Left hindlimb (tissue), 1 donor: ENCODE measurements at places on chromosomes 13 and 19.
A peak's percentile ranks its signal among the peaks of the same experiment; 100 is the strongest.

DNA sequence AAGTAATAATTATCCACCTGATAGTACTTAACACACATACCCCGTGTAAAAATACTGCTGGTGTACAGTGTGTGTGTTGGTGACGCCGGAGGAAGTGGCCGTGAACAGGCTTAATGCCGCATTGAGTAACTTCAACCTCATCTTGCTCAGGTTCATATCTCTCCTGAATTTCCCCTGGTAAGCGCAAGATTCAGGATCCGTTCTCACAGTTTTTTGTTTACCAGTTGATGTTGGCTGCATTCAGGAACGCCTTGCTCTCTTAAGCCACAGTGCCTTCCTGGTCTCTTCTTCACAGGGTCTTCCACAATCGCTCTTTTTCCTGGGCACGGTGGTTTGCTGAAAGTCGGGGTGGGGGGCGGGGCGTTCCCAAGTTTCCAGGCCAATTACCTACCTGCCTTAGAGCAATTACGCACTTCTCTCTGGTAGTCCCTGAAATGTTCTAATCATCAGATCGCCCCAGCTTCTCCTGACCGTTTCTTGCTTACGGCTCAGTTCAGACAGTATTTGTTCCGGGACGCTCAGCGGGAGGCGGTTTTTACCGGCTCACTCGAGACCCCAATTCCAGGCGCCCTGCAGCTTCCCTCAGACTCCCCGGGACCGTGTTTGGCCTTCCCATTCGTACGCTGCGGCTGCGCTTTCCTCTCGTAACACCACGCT, 706 bp upstream of the DNAJC3 start:
- no peak for DNase-seq

- no peak for DNase-seq
Observed at GRCh38 chr13:32726374-32727037, 140.3 kb downstream of the PDS5B start.

DNA sequence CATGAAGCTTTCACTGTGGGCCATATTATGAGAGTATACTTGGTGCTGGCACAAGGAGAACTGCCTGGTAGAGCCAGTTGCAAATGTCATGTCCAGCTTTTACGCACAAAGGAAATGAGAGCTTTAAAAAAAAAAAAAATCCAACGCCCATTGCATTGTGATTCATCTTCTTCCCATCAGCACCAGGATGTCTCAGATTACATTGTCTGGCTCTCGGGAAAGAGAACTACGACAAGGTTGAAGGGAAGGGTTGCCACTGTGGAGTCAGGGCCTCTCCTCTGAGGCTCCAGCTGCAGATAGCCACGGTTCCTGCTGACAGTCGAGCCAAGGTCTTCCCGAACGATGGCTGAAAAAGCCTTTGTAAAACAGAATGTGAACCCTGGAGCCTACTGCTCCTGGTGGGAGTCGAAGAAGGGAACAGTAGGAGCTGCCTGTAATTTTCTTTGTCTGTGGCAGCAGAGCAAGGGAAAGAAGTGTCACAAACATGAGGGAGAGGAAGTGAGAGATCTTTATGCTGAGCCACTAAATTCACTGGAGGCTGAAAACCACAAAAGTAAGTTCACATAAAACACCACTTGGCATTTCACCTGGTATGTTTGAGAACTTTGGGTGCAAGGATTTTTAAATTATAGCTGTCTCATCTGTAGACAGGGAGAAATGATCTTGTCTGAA, 704.7 kb downstream of the DIAPH3 start:
- no peak for DNase-seq

- DNase-seq, result no peak
Observed at GRCh38 chr19:50857366-50857765, 2.7 kb downstream of the KLK3 start.

DNA sequence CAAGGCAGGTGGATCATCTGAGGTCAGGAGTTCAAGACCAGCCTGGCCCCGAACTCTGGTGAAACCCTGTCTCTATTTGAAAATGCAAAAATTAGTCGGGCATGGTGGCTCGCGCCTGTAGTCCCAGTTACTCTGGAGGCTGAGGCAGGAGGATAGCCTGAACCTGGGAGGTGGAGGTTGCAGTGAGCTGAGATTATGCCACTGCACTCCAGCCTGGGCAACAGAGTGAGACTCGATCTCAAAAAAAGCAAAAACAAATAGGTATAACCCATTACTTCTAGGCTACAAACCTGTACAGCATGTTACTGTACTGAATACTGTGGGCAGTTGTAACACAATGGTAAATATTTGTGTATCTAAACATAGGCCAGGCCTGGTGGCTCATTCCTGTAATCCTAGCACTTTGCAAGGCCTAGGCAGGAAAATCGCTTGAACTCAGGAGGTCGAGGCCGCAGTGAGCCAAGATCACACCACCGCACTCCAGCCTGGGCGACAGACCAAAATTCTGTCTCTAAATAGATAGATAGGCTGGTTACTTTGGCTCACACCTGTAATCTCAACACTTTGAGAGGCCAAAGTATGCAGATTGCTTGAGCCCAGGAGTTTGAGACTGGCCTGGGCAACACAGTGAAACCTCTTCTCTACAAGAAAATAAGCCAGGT, 63.5 kb downstream of the MYO9B start:
- DNase-seq, result no peak

- DNase-seq, result peak; percentile 45
Observed at GRCh38 chr13:75637181-75637750, 1.1 kb downstream of the LMO7 start.

- DNase-seq, result no peak
Observed at GRCh38 chr13:99414048-99414995, 87.0 kb upstream of the TM9SF2 start.

GRCh38 chr13:107881362-107881761, 334.0 kb downstream of the LIG4 start:
- DNase-seq, result no peak

DNA sequence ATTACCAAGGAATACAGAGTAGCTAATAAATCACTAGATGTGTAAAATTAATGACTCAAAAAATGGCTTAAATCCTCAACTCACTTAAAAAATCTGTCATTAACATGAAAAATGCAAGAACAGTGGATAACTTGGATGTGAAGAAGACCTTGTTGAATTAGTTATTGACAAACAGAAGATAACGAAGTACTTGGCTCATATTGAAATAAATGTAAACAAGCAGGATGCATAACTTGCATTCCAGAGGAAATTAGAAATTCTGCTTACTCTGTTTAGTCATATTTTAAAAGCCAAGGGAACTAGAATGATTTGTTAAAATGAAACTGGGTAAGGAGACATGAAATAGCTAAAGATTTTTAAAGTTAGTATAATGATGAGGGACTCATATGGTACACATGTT, 1812.2 kb downstream of the PCDH9 start:
- no peak for DNase-seq

DNA sequence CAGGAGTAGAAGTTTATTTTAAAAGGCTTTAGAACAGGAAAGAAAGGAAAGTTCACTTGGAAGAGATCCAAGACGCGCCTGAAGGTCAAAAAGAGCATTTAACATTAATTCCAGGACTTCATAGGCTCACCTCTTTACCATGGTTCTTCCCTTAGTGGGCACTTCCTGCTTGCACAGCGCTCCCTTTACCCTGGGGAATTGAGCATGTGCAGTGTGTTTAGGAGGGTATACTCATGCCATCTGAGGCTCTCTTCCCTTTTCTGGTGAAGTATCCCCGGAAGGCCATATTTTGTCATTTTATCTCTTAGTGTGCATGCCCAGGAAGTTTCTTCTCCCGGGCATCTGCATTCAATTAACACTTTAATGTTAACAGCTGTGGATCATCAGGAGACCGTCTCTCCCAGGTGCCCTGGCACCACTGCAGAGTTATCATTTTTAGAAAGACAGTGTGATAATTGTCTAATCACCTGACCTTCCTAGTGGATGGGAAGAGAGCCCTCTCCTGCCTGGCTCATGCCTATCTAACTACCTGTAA, 66.1 kb upstream of the ABCC4 start:
- DNase-seq, result no peak

- DNase-seq, result no peak
Observed at GRCh38 chr19:16519230-16519687, 23.0 kb downstream of the CHERP start.

DNA sequence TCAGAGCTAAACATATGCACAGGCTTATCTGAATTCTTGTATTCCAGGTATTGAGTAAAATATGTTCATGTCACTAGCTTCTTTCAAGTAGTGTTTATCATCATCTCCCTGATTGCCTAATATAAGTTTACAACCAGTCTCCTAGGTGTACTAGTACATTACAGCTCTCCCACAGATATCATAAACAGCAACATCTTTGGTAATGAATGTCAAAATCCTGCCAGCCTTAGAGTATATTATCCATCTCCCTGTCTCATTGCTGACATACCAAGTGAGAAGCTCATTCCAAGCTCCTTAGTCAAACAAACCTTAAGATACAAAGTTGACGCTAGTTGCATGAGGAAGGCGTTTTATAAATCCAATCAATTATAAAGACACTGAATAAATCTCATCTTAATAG, 689.1 kb upstream of the GPC6 start:
- DNase-seq, result no peak

DNA sequence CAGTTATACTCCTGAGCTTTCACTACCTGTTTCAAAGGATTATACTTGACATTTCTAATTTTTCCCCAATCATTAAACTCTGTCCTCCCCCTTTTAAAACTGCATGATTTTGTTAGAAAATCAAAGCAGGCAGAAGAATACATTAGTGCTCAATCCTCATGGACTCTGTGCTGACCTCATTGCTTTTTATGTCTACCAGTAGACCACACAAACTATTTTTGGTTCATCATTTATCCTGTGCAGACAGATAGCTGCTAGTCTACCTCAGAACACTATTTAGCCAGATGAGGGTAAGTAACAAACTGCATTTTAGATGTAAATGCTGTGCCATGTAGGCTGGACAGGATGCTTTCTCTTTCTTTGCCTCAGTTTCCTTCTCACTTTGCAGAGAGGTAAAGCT, 235.9 kb downstream of the DCT start:
- DNase-seq, result no peak

DNA sequence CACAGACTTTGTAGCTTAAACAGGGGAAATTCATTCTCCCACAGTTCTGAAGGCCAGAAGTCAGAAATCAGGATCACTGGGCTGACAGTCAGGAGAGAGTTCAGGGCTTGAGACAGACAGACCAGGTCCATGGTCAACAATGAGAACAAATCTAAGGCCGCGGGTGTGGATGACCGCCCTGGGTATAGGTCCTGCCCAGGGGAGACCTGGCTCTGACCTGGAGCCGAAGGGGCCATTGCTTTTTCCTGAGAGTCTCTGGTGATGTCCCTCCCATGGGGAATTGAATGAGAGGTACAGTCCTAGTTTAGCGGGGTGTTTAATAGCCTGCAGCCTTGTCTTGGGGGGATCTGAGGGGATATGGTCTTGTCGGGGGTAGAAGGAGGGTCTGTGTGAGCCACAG, 25.2 kb upstream of the FBL start:
- no peak for DNase-seq

DNA sequence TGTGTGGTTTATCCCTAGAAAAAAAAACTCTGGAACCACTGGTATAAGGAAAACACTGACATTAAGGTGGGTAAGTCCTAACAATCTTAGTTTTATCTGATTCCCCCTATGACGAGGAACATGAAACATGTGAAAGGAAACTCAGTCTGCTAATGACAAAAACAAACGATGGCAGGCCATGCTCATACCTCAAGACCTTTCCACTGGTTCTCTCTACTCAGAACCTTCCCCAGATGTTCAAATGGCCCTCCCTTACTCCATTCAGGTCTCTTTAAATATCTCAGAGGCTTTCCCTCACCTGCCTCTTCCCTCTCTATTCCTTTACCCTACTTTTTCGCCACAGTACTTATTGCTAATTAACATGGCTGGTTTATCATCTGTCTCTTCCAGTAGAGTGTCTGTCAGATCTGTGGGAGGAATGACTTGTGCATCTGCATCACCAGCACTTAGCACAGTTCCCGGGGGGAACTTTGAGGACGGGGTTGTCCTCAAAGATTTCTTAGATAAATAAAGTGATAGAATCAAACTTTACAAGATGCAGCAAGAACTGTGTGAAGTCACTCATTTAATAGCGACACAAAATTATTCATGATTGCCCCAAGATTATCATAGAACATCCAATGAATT, 1.5 kb downstream of the TUBGCP3 start:
- no peak for DNase-seq

DNA sequence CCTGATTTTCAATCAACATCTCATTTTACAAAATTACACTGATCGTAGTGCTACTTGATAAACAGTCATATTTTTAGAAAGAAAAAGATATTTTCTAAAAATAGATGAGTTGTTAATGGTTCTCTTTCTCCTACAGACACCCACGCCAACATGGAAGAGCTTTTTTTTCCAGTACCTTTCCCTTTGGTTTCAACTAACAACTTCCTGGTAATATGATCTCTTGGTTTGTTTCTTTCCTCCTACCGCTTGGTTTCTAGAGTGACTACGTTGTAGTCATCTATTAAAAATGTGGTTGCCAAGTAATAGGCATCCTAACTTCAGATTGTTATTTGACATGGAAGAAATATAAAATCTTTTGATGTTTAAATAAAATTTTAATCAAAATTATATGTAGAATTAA, 189.0 kb downstream of the LACC1 start:
- no peak for DNase-seq

GRCh38 chr13:78759704-78760103, 100.7 kb upstream of the OBI1 start:
- DNase-seq, result no peak

DNA sequence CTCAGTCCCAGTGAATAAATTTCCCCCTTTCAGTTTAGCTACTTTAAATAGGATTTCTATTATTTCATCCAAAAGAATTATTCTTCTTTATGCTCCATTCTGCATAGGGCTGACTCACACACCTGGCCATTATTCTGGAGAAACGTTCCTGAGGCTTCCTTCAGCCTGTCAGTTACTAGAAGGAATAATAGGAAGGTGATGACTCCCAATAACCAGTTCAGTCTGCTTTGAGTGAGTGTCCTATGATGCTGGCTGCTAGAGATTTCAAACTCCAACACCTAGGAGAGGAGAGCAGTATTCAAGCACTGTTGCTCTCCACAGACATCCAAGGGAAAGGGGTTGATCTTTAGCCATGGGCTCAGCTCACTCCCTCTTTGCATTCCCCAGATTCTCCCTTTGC, 117.8 kb downstream of the KCTD12 start:
- DNase-seq, result no peak

DNA sequence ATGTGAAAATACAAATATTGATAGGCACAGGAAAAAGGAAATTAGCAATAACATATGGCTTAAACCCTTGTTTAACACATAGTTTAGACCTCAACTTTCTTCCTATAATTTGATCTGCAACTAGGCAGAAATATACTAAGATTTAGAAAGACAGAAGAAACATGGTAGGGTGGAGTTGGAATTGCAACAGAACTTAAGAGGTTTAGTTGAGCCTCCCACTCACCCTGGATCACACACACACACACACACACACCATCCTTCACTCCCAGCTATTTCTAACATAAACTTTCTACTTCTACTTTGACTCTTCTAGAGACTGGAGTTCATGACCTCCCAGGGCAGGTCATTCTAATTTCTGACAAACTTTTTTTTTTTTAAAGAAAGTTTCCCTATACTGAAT, 47.4 kb downstream of the FLT3 start:
- DNase-seq, result no peak

DNA sequence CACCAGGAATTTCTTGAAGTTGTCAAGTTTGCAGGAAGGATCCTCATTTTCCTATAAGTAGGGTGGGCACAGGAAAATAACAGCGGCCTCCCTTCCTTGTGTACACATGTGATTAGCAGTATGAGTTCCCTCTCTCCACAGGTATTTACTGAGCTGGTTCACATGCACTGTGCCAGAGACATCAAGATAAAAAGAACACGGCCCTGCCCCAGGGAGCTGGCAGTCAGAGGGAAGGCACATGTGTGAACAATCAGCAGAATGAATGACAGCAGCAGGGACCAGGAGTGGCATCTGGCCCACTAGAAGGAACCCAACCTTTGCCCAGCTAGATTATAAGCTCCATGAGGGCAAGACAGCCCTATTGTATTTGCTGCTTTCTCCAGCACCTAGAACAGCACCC, 13.9 kb downstream of the DOCK9 start:
- DNase-seq, result no peak
